COR-L47 (cell line): ENCODE measurements at places on chromosomes 1 and 21.
A peak's percentile ranks its signal among the peaks of the same experiment; 100 is the strongest.

DNA sequence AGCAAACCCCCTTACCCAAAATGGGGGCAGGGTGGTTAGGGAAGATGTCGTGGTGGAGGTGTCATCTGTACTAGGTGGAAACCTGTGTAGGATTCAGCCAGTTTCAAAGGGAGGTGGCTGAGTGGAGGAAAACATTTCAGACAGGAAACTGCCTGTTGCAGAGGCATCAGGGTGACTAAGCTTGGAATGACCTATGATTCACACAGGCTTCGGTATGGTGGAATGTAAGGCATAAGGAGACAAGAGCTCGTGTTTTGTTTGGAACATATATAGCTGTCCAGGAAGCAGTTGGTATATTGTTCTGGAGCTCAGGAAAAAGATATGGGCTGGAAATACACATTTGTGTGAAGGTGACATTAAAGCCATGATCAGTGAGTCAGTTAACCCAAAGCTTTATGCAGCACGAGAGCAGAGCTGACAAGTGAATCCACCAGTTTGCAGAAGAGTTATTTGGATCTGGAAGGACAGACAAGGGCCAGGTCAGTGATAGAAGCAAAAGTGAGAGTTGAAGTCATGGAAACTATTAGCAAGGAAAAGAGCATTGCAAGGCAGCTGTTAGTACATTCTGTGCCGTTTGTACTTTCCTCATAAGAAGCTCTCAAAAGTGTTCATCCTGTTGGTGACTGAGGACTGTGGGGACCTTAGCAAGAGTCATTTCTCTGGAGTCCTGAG is 12.2 kb downstream of the UTP25 start:
- DNase-seq: no peak

DNA sequence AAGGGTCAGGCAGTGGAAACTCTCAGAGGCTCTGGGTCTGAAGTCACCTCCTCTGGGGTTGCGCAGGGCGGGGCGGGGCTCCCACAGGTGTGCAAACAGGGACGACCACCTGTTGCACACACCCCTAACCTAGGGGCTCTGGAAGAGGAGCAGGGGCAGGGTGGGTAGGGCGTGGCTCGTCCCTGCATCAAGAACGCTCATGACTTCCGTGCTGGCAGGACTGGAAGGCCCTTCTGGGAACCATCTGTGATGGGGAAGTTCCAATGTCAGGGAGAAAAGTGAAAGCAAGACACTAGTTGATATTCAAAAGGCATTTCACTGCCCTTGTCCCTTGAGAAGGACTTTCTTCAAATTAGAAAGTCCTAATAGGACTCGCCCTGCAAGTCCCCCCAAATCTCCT is 22.1 kb upstream of the CLSTN1 start:
- no peak for DNase-seq

GRCh38 chr1:97938285-97938642 is 17.4 kb upstream of the DPYD start:
- no peak for DNase-seq

DNA sequence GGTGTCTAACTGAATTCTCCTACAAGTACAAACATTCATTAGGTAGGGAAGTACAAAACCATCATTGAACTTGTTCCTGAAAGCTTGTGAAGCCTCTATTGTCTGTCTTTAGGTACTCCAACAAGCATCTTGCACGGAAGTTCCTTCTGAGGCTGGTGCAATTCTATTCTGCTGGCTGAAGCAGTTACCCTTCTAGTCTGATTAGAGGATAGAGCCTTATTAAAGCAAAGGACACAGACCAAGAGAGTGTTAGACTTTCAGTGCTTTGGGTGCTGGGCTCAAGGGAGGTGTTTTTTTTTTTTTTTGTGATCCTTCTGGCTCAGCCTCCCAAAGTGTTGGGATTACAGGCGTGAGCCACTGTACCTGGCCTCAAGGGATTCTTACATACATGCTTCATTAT is 43.8 kb downstream of the HHAT start:
- no peak for DNase-seq

GRCh38 chr1:2628191-2628932 is 4.5 kb downstream of the MMEL1 start:
- no peak for DNase-seq

DNA sequence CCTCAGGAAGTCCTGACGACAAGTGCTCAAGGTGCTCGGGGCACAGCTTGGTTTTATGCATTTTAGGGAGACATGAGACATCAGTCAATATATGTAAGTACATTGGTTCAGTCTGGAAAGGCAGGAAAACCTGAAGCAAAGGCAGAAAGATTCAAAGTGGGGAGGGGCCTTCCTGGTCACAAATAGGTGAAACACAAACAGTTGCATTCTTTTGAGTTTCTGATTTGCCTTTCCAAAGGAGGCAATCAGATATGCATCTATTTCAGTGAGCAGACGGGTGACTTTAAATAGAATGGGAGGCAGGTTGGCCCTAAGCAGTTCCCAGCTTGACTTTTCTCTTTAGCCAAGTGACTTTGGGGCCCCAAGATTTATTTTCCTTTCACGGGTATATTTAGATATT is 8.9 kb upstream of the RNF187 start:
- no peak for DNase-seq

DNA sequence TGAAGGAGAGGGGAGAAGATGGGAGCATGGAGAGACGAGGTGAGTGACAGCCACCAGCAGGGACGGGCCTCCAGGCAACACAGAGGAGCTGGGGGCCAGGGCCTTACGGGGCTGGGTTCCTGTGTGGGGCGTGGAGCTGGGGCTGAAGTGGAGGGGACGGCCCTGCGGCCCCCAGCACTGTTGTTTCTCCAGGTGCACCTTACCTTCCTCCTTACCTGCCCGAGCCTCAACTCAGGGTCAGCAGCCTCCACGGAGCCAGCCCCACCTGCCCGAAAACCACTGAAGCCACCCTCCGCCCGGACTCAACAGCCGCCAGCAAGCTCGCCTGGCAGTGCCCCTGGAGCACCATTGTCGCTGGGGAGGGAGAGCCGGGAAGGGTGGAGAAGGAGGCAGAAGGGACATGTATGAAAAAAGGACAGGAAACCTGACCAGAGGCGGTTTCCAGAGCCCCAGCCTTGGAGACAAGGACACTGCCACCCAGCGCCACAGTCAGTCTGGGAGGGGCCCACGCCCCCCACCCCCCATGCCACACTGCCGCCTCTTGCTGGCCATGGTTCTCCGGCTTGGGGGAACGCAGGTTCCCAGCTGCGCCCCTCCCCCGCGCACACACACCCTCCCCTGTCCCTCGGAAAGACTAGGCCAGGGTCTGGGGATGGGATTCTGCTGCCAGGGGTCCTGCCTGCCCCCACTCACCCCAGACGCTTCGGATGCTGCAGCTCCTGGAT is 10.6 kb downstream of the PLA2G2F start:
- DNase-seq: no peak

GRCh38 chr1:119908661-119909060 is 12.3 kb upstream of the ADAM30 start:
- DNase-seq: no peak

DNA sequence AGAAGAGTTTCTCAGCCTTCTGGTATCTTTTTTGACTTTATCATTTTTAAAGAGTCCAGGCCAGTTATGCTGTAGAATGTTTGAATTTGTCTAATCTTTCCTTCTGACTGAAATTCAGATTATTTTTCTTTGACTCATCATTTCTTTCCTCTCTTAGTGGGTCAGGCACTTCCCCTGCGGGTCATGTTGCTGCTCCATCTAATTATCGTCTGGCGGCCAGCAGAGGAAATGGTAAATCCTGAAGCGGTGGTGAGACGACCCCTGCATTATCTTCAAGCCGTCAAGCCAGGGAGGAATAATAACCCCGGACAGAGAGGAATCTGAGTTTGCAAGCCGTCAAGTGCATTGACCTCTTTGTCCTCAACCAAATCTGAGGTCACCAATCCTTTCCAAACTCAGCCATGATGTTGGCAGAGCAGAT is 102.1 kb downstream of the ADSS2 start:
- no peak for DNase-seq

DNA sequence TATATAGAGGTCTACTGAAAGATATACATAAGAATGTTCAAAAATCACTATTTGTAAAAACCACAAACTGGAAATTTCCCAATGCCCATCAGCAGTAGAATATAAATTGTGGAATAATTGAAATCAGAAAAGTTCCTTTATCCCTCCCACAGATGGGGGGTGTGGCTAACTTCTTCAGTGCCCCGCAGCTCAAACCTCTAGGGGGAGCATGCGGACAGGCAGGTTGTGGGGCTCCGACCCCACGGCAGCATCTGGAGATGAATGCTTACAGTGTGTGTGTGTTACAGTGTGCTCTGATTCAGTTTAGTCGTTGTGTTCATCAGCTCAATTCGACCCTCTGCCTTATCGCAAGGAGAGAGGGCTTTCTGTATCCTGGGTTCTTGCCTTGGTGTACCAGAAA is 262.1 kb upstream of the LRRC7 start:
- no peak for DNase-seq

- DNase-seq: no peak
These were observed 199.0 kb downstream of the OLFM3 start for GRCh38 chr1:101797722-101798121.

DNA sequence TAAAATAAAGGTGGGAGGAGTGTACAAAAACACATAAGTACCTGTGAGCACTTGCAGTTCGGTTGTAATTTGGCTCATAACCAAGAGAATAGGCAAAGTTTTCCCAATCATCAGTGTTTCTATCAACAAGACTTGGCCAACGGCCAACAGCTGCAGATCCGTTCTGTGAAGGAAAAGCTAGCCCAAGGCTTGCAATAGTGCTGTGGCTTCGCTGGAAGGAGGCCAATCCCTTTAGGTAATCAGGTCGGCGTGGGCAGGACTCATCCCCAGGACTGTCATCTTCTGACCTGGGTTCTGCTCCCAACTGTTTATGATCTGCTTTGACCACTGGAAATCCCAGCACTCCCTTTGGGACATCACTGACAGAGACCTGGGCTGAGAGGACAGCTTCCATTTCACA is 107.8 kb downstream of the LYST start:
- DNase-seq: peak; percentile 97

DNA sequence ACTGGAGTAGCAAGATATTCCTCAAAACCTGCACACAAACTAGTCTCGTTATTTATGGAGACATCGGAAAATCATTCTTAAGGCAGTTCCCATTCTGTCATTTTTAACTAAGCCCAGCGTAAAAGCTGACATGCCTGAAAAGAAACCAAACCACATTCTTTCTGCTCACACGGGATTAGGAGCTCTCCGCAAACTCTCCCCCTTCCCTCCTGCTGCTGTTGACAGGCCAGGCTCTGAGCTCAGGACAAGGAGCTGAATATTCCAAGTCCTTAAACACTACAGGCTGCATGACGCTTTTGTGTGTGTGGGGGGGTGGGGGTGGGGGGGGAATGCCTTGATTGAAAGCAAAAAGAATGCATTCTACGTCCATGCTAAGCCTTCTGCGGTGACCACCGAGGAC is 5.2 kb downstream of the OLIG1 start:
- DNase-seq: no peak
